ENCODE measurements at places on chromosomes 4 and X. TPM values are rescaled to one million over a fixed set of nuclear protein-coding genes. Genes with fewer than 3 reads are reported as not detected.

- no peak for DNase-seq
These were observed 16.5 kb downstream of the GAK start for GRCh38 chr4:915595-915994.

GRCh38 chrX:29130905-29131304 is 543.7 kb downstream of the IL1RAPL1 start:
- no peak for DNase-seq

GRCh38 chrX:102650903-102651241 is 411 bp upstream of the GPRASP1 start:
- DNase-seq = no peak

- no peak for DNase-seq
These were observed 632 bp upstream of the PCDH7 start for GRCh38 chr4:30719454-30720020.

GRCh38 chr4:2252530-2253091 is 9.3 kb downstream of the MXD4 start:
- DNase-seq = no peak

DNA sequence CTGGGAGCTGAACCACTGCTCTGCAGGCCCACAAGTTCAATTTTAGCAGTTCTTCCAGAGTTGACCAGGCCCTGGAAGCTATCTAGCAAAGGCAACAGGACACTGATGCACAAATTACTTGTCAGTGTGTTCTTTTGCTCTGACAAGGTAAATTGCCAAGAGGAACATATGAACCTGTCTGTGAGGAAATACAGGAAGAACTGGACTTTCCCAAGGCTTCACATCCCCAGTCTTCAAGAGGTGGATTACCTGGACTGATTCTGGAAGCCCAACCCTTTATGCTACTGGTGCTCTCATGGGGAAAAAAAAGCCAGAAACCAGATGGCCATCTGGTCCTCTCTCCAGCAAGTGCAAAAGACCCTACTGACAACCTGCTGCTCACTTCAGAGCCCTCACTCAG is 1.9 kb upstream of the TMEM185A start:
- no peak for DNase-seq

GRCh38 chr4:174058846-174059245 is 224.6 kb downstream of the FBXO8 start:
- no peak for DNase-seq

The F11 gene
- not detected for polyA plus RNA-seq

The APLN gene
- not detected for polyA plus RNA-seq

The ANKRD37 gene
- 10.3 TPM for polyA plus RNA-seq

The MAGEA8 gene
- not detected for polyA plus RNA-seq

The KDR gene
- not detected for polyA plus RNA-seq
